Stimulated activated CD4-positive, alpha-beta T cell treated with anti-CD3 and anti-CD28 coated beads, Interleukin-1b, Interleukin-23, amount 100 ng/mL, for 1 hour (primary cell): ENCODE measurements at places on chromosomes 5 and 9.

DNA sequence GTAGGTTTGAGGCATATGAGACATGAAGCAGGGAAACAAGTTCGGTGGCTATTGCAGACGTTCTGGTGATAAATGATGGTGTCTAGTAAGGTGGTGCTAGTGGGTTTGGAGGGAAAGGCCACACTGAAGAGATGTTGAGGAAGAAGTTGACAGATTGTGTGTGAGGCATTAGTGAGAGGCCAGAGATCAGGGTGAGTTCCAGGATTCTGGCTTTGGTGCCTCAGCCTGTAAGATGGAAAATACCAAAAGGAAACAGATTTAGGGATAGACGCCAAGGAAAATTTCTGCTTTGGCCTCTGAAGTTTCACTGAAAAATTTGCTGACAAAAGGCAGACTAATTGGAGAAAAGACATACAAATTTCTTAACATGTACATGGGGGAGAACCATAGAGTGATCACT is 6.4 kb upstream of the PAIP1 start:
- DNase-seq, result no peak

GRCh38 chr5:124725040-124725434 is 21.4 kb downstream of the ZNF608 start:
- DNase-seq, result no peak

- no peak for DNase-seq
These were observed 28.3 kb downstream of the PTPN3 start for GRCh38 chr9:109469646-109470358.

GRCh38 chr5:95862671-95863382 is 40.3 kb upstream of the GLRX start:
- DNase-seq, result no peak

GRCh38 chr5:133376986-133377385 is 235.4 kb downstream of the FSTL4 start:
- no peak for DNase-seq
